Esophagus squamous epithelium (tissue), 5 donors: ENCODE measurements at places on chromosomes 1 and 21.

DNA sequence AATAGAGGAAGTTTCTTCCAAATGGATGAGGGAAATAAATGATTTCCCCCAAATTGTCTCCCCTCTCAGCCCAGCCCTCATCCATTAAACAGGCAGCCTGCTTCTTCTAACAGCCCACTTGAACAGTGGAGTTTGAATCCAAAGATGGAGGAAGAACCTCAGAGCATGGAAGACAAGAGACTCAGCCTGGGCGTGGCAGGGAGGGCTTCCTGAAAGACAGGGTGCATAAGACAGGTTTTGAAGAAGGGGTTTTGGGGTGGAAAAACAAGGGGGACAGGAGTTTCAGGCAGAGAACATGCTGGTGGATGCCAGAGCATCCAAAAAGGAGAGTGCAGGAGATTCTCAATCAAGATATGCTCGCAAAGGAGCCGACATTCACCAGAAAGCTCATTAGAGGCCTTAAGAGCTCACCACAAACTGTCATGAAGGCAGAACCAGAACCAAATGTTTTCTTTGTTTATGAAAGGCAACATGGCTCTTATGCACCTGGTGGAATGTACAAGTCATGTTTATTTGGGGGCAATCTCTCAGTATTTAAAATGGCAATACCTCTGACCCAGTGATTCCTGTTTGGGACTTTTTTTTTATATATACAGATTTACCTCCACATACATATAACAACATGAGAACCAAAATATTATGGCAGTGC lies 26.5 kb upstream of the TSPEAR start:
- no peak for DNase-seq

DNA sequence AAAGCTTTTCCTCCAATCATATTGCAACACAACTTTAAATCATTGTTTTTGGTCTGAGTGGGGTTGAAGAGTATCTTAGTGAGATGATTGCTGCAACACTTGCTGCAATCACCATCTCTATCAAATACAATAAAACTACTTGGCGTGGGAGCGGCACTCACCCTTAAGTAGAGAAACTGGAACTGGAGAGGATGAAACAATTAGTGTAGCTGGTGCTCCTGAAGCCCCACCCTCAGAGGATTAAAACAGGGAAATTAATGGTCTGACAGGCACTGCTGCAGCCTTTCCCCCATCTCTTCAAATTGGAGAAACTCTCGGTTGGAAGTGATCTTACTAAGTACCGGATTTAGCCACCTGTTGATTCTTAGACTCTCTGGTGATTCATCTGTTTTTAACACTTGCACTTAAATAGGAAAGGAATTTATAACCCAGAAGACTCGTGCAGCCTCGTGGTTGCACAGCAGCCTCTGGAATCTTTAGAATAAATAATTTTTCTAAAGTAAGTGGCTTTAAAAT lies 80.5 kb upstream of the KIF26B start:
- no peak for DNase-seq

DNA sequence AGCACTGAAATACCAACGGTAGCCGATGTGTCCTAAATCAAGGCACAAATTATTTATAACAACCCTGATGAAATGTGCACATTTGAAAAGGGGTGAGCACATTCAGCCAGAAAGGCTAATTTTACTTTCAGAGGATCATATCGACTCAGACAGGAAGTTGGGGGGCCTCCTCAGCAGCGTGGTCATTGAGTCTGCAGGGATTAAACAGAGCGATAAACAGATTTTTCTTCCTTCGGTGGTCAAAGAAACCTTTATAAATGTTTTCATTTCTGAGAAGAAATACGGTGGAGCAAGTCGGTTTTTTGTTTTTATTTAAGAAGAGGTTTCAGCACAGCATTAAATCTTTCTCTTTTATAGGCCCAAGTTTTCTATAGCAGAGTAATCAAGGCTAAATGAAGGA lies 45.7 kb downstream of the PGM1 start:
- no peak for DNase-seq

DNA sequence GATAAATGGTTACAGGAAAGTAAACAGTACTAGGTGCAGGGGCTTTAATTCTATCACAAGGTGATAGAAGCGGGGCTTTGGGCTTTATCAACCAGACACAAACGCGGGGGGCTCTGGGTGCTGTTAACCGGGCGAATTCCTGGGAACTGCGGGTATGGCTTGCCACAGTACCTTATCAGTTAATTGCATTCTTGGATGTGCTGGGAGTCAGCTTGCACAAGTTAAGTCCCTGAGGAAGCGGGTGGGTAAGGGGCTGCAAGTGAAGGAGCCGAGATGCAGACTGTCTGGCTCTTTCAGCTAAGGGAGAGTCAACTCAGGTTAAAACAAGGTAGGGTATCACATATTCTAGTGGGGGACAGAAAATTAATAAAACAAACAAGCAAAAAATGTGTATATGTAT lies 661 bp downstream of the GBP4 start:
- no peak for DNase-seq

DNA sequence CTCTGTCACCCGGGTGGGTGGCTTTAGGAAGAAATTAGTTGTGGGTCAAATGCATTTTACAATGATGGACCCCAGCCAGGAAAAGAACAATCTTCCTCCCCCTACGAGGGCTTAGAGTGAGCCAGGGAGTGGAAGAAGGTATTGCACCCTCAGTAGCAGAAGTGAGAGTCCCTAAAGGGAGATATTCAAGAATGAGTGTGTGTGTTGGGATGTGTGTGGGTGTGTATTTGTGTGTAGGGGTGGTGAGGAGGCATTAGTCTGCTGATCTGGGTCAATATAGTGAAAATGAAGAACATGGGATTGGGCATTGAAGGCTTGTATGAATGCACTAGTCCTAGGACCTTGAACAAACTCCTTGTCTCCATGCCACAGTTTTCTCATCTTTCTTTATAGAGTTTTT lies 85.2 kb upstream of the RUNX1 start:
- DNase-seq, result no peak

GRCh38 chr1:151574575-151575529 lies 34.7 kb downstream of the TUFT1 start:
- no peak for DNase-seq

DNA sequence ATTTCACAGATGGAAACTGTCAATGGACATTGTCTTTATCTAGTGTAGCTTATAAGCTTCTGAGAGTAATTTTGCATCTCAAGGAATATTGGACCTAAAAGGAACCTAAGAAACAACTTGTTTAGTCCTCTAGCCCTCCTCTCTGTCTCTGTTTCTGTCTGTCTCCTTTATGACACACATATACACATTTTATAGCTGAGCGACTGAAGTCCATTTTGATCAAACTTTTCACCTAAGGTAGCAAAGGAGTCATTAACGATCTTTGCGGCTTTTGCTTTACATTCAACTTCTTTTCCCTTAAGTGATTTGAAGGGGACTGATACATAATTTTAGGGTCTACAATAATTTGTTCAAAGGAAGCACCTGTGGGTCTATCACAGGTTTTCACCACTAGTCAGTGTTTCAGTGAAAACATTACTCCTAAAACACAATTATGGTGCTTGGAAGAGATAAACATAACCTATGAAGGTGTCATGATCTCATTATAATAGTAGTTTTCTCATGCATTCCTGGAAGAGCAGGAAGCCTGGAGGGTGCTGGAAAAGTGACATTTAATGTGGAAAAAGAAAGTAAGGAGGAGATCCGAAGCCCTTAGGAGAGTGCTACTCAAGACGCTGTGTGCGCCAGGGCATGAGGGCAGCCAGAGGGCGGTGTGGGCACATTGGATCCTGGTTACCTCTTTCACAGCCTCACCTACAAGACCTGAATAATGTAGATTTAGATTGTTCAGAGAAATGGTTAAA lies 248.6 kb downstream of the DNM3 start:
- DNase-seq, result no peak

- DNase-seq, result no peak
Observed at GRCh38 chr1:67827688-67828087, 5.6 kb downstream of the GNG12 start.

DNA sequence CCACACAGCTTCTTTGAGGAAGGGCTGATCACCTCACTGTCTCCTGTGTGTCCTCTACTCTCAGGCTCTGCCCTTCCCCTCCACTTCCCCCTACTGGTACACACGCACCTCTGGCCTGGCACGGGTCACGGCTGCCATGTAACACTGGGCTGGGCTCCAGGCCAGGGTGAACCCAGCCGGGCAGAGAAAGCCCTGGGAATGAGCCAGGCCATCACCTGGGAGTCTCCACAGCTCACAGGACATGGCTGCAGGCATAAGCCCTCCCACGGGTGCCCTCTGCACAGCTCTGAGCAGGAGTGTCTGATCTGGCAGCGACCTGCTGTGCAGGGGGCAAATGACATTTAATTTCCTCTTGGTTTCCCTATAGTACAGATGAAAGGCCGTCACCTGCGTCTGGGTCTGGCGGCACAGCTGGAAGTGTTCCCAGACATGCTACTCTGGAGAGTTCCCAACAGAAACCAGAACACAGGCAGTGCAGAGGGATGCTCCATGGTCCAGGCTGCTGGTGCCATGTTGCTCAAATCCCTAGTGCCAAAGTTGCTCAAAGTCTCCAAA lies 61.2 kb downstream of the ERI3 start:
- no peak for DNase-seq

GRCh38 chr1:44015206-44015605 lies 16.1 kb downstream of the SLC6A9 start:
- DNase-seq, result no peak

DNA sequence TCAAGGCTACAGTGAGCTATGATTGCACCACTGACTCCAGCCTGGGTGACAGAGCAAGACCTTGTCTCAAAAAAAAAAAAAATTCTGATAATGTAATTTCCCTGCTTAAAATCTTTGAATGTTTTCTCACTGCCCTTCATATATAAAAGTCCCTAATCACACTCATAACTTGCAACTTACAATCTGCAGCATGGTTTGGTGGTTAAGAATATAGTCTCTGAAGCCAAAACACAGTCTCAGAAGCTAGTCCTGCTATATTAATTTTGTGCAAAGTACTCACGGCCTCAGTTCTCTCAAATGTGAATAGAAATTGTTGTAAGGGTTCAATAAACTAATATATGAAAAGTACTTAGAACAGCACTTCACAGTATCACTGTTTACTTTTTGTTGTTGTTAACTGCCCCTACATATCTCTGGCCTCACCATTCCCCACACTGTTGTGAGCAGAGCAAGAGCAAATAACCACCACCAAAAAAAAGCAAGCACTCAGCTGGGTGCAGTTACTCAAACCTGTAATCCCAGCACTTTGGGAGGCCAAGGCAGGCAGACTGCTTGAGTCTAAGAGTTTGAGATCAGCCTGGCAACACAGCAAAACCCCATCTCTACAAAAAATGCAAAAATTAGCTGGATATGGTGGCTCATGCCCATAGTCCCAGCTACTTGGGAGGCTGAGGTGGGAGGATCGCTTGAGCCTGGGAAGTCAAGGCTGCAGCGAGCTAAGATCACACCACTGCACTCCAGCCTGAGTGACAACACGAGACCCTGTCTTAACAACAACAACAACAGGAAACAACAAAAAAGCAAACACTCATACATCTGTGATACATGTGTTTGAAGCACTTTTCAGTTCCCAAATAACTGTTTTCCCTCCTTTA lies 22.4 kb downstream of the ASH1L start:
- DNase-seq, result no peak

GRCh38 chr1:153364156-153364555 lies 6.5 kb downstream of the S100A9 start:
- DNase-seq, result no peak

DNA sequence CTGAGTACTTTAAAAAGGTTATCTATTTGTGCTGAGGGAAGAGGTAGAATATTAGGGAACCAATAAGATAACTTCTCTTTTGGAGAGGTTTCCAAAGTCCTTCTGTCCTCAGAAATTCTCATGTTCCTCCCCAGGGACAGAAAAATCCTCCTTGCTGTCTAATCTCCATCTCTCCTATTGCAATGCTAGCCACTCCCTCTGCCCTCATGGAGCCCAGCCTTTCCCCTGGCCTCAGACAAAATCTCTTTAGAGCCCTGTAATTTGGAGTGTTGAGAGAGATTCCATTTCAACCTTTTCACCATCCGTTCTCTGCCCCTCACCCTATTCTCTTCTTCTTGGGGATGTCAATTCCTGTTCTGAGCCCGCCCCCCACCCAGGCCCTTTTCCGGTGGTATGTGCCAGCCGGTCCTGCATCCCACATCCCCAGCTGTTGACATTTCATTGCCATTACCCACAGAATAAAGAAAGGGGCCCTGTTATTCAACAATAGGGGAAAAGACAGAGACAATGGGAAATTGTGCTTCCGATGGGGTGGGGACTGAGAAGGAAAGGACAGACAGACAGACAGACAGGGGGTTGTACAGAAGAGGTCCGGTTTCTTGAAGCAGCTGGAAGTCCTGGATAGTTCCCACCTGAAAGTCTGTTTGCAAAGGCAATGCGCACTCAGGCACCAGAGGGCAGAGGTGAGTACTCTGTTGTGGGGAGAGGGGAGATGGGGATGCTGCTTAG lies at the start of gene HAPLN2:
TSS of gene HAPLN2 (plus strand) at position 563 of the 729 bp plus-strand sequence. CDS start 4,076 bp downstream, outside the sequence.
- DNase-seq, result no peak

GRCh38 chr1:100882698-100883097 lies 11.9 kb downstream of the EXTL2 start:
- DNase-seq, result no peak

GRCh38 chr1:145711213-145711651 lies 4.1 kb upstream of the PDZK1 start:
- no peak for DNase-seq

- no peak for DNase-seq
Observed at GRCh38 chr21:33902349-33902748, 13.3 kb downstream of the ATP5PO start.

GRCh38 chr1:192762265-192762664 lies 46.6 kb upstream of the RGS2 start:
- DNase-seq, result no peak

DNA sequence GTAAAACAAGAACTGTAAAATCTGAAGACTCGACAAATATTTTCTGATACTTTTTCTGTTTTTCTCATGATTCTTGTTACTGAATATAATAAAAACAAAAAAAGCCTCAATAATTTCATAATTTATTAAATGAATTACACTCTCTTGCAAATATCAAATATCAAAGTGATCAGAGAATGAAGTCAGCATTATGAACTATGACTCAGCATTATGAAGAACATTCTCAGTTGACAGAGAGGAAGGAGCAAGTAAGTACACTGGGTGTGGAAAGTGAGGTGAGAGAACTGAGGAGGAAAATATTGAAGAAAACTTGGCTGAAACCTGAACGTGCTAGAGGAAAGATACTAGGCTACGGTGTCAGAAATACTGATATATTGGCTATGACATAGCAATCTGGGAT lies 529.5 kb downstream of the KCNT2 start:
- DNase-seq, result no peak

DNA sequence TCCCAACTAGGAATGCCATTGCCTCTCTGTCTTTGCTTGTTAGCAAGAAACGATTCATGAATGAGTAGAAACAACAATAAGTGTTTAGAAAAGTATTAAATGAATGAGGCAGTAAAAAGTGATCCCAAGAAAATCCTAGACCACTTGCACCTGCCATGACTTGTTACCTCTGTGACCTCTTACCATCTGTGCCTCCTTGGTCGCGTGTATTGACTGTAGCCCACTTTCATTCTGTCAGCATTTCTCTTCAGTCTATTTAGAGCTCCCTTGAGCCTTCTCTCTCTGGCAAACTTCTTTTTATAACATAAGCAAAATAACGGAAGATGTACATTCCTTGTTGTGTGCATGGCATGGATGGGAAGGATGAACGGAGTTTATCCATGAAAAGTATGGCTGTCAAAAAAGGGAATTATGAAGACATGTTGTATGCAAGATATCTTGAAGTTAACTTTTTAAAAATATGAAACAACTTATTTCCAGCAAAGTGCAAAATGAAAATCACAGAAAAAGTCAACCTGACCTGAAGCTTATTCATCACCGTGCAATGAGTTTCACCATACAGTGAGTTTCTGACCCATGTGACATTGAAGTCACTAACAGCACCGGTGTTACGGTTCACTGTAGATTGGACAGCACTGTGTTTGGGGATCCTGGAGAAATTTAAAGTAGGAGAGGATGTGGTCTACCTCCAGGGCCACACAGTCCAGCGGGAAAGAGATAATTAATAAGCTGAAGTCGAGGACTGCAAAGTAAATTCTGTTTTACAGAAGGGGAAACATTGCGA lies 47.7 kb downstream of the KCNK1 start:
- DNase-seq, result no peak
